ENCODE measurements at places on chromosomes 2 and 18. TPM values are rescaled to one million over a fixed set of nuclear protein-coding genes. Genes with fewer than 3 reads are reported as not detected.

DNA sequence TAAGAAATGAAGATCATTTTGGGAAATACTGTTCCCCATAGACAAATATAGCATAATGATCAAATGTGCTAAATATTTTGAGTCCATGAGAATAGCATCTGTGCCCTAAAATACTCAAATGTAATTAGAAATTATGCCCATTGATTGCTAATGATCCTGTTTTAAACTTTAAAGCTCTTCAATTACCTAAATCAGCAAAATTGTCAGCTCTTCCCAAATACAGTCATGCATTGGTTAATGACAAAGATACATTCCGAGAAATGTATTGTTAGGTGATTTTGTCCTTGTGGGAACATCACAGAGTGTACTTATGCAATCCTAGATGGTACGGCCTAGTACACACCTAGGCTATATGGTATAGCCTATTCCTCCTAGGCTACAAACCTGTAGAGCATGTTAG lies 89.7 kb downstream of the NEB start:
- no peak for DNase-seq

GRCh38 chr2:234912437-234912836 lies 39.4 kb upstream of the SH3BP4 start:
- DNase-seq = no peak

- no peak for DNase-seq
Measured at GRCh38 chr2:37318401-37318800, 6.2 kb downstream of the PRKD3 start.

DNA sequence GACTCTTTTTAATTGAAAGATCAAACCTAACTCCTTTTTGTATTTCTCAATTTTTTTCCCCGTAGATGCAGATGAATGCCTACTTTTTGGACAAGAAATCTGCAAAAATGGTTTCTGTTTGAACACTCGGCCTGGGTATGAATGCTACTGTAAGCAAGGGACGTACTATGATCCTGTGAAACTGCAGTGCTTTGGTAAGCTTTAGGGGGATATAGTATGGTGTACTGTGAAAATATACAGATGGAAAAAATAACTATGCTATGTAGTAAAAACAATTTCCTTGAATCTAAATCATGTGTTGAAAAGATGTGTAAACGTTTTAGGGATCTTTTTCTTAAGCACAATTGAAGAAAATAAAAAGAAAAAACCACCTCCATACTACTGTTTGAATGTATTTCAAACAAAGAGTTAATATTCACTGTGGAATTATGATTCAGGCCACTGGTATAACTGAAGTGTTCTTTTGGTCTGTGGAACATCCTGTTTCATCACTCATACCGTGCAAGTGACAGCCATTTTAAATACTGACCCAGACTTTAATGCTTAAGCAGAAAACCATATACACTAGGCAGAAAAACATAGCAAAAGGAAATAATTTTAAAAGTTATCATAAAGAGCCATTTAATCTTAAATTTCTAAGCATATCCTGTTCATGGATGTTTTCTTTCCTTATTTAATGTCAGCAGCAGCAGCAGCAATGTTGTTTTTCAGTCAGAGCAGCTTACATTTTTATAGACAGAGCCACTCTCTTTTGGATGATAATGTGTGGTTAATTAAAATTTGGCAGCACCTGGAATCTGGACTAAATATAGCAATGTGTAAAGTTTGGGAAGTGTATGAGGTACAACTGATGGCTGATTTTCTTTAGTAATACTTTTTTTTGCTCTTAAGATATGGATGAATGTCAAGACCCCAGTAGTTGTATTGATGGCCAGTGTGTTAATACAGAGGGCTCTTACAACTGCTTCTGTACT lies 112.8 kb upstream of the RASGRP3 start:
- DNase-seq = no peak

TFCP2L1 gene
- 0.14 TPM for total RNA-seq

C2orf80 gene
- total RNA-seq = not detected

SERPINB10 gene
- not detected for total RNA-seq

Measured in left ventricle myocardium inferior (tissue), 1 donor.